ENCODE measurements at places on chromosomes 7 and 10.

DNA sequence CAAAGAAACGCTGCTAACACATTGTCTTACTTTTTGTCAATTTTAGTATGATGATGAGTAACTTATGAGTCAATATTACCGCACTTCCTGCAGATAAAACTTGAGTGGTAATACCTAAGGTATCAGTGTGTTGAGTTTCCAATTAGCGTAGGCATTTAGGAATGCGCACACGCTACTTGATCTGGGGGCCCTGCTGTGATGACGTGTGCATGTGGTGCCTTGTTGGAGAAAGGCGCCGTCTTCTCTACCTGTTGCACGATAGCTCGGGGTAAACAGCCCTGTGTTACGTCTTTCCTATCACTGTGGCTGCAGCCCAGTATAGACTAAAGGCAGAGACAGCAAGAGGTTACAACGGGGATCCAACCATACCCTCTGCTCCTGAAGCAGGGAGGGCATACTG lies 476.8 kb upstream of the ADARB2 start:
- no peak for DNase-seq

- no peak for DNase-seq
These were observed 158.1 kb downstream of the LRRC4 start for GRCh38 chr7:127873151-127873550.

DNA sequence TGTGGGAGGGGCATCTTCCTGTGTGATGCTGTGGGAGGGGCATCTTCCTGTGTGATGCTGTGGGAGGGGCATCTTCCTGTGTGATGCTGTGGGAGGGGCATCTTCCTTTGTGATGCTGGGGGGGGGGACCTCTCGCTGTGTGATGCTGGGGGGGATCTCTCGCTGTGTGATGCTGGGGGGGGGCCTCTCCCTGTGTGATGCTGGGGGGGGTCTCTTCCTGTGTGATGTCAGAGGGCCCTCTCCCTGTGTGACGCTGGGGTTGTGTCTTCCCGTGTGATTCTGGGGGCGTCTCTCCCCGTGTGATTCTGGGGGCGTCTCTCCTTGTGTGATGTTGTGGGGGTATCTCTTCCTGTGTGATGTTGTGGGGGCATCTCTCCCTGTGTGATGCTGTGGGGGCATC lies 27.9 kb upstream of the DPYSL4 start:
- DNase-seq, result no peak

GRCh38 chr7:22859641-22860290 lies 37.1 kb upstream of the TOMM7 start:
- DNase-seq, result no peak

DNA sequence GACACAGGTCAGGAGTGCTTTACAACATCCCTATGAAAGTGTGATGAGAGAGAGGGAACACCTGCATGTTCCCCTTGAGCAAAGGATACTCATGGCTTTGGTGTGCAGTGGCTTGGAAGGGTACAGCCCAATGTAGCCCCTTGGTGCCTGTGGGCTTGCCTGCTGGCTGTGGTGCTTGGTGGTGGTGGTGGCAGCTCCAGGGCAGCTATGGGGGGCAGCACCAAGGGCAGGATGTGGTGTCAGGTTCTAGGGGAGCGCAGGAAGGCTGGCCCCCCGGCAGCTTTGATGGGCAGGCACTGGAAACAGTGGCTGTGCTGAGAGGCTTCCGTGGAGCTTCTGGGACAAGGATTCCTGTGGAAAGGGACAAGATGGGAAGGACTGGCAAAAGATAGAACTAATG lies 464.0 kb upstream of the ZMIZ1 start:
- no peak for DNase-seq
